ENCODE measurements at places on chromosomes 1 and 21. TPM values are rescaled to one million over a fixed set of nuclear protein-coding genes. Genes with fewer than 3 reads are reported as not detected.

The WNT4 gene
- total RNA-seq = under 0.01 TPM

The C1orf159 gene
- total RNA-seq = 11.5 TPM

The CHI3L2 gene
- not detected for total RNA-seq

The MSTO1 gene
- 30.9 TPM for total RNA-seq

The PTPRU gene
- total RNA-seq = 20.1 TPM

The ANKRD34A gene
- total RNA-seq = 2.0 TPM

The RGS13 gene
- under 0.01 TPM for total RNA-seq

The CADM3 gene
- 0.20 TPM for total RNA-seq

The OR2L5 gene
- not detected for total RNA-seq

The PPM1J gene
- 1.1 TPM for total RNA-seq

The GBP6 gene
- not detected for total RNA-seq

The PANK4 gene
- total RNA-seq = 16.5 TPM

The CD5L gene
- total RNA-seq = not detected

The OLFML3 gene
- total RNA-seq = 22.7 TPM

The SH2D1B gene
- under 0.01 TPM for total RNA-seq

The OR10X1 gene
- not detected for total RNA-seq

The RUNX3 gene
- not detected for total RNA-seq

The LCE3D gene
- total RNA-seq = not detected

The MTR gene
- total RNA-seq = 42.8 TPM

The CA6 gene
- not detected for total RNA-seq

The HAO2 gene
- total RNA-seq = not detected

The PTP4A2 gene
- 353 TPM for total RNA-seq

The HSD17B7 gene
- 32.0 TPM for total RNA-seq

The APOBEC4 gene
- not detected for total RNA-seq

The LAMB3 gene
- 6.1 TPM for total RNA-seq

The TTLL7 gene
- total RNA-seq = 4.4 TPM

The LCE6A gene
- not detected for total RNA-seq

The LRRC53 gene
- not detected for total RNA-seq

The WNT3A gene
- not detected for total RNA-seq

The ANKRD65 gene
- 0.73 TPM for total RNA-seq

The ELF3 gene
- not detected for total RNA-seq

The LYSMD1 gene
- 7.8 TPM for total RNA-seq

The CDCA8 gene
- total RNA-seq = 12.9 TPM

The CDA gene
- total RNA-seq = 2.0 TPM

The SYNC gene
- 23.9 TPM for total RNA-seq

The PBX1 gene
- 34.2 TPM for total RNA-seq

The CLCN6 gene
- total RNA-seq = 15.1 TPM

The HMCN1 gene
- total RNA-seq = 15.4 TPM

The DMBX1 gene
- total RNA-seq = not detected

The SPRR4 gene
- not detected for total RNA-seq

The EXO1 gene
- 29.5 TPM for total RNA-seq

The PHGDH gene
- 64.7 TPM for total RNA-seq

The INSRR gene
- not detected for total RNA-seq

The BLACAT1 gene
- total RNA-seq = under 0.01 TPM

The CASQ1 gene
- not detected for total RNA-seq

The TRABD2B gene
- total RNA-seq = 0.20 TPM
